ENCODE measurements at places on chromosomes 16 and 17.
A peak's percentile ranks its signal among the peaks of the same experiment; 100 is the strongest.

DNA sequence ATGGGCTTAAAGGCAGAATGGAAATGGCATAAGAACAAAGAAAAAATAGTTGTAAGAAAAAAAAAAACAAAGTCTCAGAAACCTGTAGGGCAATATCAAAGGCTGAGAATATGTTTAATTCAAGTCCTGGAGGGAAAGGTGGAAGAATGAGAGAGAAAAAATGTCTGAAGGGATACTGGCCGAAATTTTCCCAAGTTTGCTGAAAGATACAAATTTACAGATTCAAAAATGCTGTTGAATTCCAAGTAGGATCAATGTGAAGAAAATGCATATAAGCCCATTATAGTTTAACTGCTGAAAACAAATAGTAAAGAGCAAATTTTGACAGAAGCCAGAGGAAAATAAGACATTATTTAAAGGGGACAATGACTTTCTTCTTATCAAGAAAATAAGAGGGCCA, 6.6 kb upstream of the USP22 start:
- DNase-seq: no peak

DNA sequence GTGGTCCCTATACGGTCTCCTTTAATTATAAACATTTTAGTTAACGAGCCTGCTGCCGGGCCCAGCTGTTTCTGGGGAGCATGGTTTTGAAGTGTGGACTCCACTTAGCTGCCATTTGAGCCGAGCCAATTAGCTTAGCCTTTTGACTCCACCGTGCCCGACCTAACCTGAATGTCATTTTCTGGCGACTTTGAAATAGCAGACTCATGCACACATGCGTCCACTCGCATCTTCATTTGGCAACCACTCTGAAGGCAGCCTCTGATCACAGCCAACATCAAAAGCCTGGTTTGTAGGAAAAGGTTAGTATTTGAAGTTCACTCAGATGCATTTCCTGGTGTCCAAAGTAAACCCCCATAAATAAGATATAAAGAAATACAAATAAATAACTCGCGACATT, 16.8 kb downstream of the AXIN2 start:
- no peak for DNase-seq

DNA sequence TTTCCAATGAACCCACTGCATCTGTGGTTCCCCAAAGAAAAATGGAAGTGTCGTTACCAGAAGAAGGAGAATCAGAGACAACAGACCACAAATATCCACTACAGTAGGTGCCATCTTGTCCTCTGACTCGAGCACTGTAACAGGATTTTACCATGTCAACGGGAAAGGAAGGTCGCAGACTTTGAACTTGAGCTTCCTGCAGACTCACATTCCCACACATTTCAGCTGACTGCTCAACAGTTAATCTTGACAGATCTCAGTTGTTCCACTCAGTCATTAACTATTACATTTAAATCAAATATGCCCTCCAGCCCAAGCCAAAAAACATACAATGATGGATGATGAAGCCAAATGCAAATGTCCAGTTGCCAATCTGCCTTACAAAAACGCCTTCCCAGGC, 37.0 kb downstream of the GAS7 start:
- no peak for DNase-seq

- DNase-seq: no peak
These were observed 180.0 kb upstream of the ASIC2 start for GRCh38 chr17:33473061-33473460.

GRCh38 chr16:30137897-30138296, 14.9 kb upstream of the MAPK3 start:
- DNase-seq: no peak

GRCh38 chr17:18963126-18964017, 11.4 kb downstream of the SLC5A10 start:
- DNase-seq: peak; percentile 58

- no peak for DNase-seq
These were observed 190.3 kb downstream of the RBFOX3 start for GRCh38 chr17:79420318-79421243.

GRCh38 chr16:86080131-86080875, 181.3 kb downstream of the IRF8 start:
- no peak for DNase-seq

DNA sequence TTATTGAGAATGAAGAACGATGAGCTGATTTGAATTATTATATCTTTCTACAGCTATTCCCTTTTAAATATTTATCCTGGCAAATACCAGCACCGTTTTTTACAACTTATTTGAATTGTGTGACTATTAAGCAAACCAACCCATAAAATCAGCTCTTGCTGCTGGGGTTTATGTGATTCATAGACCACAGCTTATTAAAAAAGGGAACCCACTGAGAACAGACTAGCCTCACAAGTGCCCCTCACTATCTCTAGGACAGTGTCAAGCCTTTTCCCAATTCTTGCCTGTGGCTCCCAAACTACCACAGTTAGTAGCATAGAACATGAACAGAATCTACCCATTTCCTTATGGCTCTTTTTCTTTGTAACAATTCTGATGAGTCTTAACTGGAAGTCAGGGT, 6.1 kb upstream of the LIG3 start:
- no peak for DNase-seq

DNA sequence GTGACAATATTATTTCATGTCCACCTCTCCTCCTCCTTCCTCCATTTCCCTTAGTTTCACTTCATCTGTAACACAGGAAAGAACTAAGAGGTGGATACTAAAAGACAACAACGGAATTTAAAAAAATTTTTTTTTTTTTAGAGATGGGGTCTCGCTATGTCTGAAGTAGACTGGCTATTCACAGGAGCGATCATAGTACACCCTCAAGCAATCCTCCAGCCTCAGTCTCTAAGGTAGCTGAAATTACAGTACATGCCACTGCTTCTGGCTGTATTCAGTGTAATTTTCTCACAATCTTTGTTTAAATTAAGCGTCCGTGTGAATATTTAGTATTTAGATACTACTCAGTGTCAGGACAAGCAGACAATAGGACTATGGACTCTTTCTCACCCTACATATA, 35.6 kb downstream of the FBXL20 start:
- DNase-seq: no peak

DNA sequence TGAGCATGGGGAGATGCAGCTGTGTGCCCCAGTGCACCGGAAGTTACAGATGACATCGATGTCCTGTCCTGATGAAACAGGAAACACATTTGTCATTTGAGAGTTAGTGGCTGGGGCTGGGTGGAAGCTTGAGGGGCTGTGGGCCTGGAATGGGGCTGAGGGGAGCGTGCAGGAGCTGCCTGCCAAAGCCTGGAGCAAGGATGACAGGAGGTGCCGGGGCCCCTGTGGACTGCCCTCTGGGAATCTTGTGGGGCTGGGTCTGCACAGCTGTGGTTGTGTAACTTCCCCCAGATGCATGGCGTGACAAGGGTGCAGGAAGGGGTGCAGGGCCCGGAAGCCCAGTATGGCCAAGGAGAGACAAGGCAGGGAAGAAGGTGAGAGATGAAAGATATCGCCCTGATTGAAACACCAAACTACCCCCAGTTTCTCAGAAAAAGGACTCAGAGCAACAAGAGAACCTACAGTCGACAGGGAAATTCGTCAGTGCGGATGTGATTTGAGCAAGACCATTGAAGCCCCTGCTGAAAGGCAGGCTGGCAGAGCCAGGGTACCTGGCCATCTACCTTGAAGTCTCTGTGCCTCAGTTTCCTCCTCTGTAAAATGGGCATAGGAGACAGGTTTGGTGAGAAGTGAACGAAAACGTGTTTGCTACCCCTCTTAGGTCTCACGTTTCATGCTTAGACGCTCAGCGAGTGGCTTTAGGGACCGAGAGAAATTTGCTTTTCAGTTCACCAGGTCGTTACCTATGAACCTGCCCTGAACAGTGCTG, 8.8 kb downstream of the MMP25 start:
- no peak for DNase-seq

- DNase-seq: peak; percentile 52
These were observed 741 bp downstream of the PLK1 start for GRCh38 chr16:23679274-23679985.

- no peak for DNase-seq
These were observed 59.7 kb downstream of the IL21R start for GRCh38 chr16:27461483-27462171.

DNA sequence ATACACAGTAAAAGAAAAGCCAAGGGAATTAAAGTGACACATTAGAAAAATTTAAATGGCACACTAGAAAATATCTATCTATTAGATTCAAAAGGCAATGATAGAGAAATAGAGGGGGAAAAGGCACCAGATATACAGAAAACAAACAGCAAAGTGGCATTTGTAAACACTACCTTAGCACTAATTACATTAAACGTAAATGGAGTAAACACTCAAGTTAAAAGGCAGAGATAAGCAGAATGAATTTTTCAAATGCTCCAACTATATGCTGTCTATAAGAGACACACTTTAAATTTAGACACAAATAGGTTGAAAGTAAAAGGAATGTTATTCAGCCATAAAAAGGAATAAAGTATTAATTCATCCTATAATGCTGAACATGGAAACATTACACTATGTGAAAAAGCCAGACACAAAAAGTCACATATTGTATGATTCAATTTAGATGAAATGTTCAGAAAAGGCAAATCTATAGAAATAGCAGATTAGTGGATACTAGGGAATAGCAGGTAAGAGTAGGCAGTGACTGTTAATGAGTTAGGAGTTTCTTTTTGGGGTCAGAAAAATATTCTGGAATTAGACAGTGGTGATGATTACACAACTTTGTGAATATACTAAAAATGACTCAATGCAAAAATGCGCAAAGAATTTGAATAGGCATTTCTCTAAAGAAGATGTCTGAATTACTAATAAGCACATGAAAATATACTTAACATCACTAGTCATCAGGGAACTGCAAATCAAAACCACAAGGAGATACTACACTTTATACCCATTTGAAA, 92.4 kb downstream of the BRIP1 start:
- DNase-seq: no peak

DNA sequence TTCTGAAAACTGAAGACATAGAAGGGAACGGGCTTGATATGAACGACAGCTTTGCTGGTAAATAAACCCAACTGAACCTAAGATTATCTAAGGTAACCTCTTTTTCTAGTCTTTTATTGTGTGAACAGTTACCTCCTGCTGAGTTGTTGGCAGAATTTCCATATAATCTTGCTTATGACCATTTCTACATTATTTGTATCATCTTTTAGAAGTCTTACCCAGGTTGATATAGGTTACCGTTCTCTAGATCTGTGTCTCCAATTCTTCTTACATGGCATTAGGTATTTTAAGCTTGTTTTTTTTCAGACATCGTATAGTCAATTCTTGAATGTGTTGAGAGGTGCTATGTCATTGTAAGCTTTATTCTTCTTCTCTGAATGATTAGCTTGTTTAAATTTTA, 24.3 kb downstream of the TTC19 start:
- no peak for DNase-seq

- DNase-seq: no peak
These were observed 51.3 kb downstream of the HS3ST3B1 start for GRCh38 chr17:14352136-14352535.

DNA sequence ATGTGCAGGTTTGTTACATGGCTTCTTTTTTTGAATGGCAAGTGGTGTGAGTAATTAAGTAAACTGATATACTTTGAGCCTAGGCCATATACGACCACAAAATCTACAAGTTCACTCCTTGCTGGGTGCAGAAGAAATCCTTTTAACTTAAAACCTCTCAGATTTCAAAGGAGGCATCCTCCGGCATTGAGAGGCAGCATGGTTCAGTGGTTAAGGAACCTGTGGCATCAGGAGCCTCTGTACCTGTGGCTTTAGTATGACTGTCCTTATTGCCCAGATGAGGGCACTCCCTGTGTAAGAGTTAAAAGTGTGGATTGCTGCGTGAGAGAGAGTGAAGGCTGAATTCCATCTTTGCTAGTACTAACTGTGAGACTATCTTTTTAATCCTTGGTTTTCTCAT, 3.3 kb downstream of the NLRP1 start:
- no peak for DNase-seq

DNA sequence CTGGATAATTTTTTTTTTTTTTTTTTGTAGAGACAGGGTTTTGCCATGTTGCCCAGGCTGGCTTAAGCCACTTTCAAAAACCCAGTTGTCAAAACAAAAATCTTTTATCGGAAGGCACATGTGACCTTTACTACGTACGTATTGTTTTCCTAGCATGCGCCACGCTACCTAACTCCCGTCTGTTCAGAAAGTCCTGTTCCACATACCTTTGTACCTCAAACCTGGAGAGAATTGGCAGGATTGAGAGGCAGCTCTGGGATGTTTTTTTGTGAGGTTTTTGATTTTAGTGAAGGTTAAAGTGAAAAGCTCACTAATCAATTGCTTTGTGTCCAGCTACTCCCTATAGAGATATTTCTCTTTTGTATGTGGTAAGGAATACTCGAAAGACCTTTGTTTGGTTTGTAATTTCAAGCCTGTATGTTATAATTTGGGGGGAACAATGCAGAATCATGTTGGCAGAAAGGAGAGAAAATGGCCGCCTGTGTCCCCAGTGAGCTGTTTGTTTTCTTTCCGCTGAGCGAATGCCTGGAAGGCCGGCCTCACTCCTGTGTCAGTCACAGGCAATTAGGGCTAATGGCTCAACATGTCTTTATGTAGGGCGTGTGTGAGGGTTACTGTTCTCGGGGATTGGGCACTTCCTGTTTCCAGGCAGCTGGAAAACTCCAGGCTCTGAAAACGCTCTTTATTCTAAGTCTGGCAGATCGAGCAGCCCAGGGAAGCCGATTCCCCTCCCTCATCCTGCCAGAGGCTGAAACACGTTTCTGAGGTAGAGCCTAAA, 60.8 kb upstream of the CLEC18A start:
- no peak for DNase-seq

GRCh38 chr17:57819285-57819684, 30.6 kb downstream of the MRPS23 start:
- DNase-seq: peak; percentile 77

DNA sequence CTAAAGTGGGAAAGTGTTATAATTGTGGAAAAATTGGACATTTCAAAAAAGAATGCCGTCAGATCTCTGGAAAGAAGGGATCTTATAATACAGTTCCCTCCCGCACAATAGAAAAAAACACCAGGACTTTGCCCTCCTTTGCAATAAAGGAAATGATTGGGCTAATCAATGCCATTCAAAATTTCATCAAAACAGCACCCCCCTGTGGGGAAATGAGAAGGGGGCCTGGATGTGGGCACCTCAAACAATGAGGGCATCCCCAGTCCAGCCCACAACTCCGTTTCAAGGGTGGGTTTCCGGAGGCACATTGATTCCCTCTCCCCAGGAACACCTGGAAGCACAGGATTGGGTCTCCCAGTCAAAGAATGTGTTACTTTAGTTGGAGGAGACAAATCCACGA, 26.1 kb downstream of the CD300LG start:
- DNase-seq: no peak

- no peak for DNase-seq
These were observed 18.6 kb downstream of the FOXN1 start for GRCh38 chr17:28524476-28525424.

GRCh38 chr16:3780570-3780969, 63.2 kb upstream of the TRAP1 start:
- peak; percentile 29 for DNase-seq

GRCh38 chr16:59042301-59042700, 308.2 kb upstream of the GOT2 start:
- DNase-seq: no peak

- no peak for DNase-seq
These were observed 58.1 kb upstream of the CBFA2T3 start for GRCh38 chr16:89034971-89035668.

GRCh38 chr17:28047806-28048205, 5.3 kb downstream of the NLK start:
- DNase-seq: no peak

- DNase-seq: no peak
These were observed 591 bp downstream of the DHX38 start for GRCh38 chr16:72094266-72094610.

GRCh38 chr17:77466596-77467223, 325.9 kb downstream of the SEC14L1 start:
- no peak for DNase-seq

All from RCC 7860 (cell line).